CD4-positive, alpha-beta T cell treated with Interleukin-15 for 4 hours (primary cell): ENCODE measurements at places on chromosomes 12 and 14.

- DNase-seq = no peak
Measured at GRCh38 chr12:92002673-92003382, 142.8 kb downstream of the BTG1 start.

DNA sequence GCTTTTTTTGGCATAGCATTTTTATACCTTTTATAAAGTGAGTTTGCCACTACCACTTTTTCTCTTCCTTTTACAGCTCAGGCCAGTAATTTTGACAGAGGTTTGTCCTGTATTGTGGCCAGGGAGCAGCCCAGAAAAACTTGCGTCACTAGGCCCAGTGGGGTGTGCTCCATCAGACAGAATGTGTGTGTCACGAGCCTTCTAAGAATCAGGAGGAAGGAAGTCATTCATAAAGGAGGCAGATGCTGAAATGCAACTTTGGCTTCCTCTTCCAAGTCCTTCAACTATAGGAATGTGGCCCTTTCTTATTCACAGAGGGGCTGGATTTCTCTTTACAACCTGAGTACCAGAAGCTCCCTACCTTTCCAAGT lies 10.1 kb upstream of the RAB35 start:
- DNase-seq = no peak

DNA sequence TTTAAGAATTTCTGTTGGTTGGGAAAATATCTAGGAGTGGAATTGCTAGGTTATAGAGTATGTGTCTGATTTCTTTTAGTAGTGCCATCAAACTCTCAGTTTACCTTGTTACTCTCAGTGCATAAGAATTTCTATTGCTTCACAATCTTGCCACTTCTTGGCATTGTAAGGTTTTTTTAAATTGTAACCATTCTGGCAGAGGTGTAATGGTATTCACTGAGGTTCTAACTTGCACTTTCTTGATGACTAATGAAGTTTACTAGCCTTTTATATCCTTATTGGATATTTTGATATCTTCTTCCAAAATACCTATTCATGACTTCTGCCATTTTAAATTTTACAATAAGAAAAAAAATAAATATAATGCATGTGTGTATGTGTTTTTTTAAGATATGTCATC lies 478.0 kb downstream of the NAV3 start:
- no peak for DNase-seq

GRCh38 chr14:52563120-52563519 lies 10.5 kb downstream of the GPR137C start:
- no peak for DNase-seq

DNA sequence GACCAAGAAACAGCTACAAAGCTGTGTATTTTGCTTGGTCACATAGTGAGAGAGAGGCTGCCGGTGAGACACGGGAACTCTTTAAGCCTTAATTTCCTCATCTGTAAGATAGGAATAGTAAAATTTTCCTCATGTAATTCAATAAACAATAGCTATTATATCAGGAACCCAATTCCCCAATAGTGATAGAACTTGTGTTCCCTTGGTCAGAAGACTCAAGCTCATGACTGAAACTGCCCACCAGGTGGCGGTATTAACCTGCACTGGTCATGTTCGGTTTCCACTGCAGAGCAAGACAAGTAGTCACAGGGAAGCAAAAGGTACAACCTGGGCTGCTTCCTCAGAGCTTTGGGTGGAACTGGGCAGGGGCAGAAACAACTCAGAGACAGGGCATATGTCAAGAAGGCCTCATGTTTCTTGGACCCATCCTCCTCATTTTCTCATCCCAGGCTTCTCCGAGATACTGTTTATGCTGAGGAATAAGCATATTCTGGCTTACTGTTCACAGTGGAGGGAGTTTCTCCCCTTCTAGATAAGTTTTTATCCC lies 4.2 kb upstream of the AJUBA start:
- peak; percentile 89 for DNase-seq

GRCh38 chr14:56902385-56902784 lies 92.1 kb upstream of the OTX2 start:
- DNase-seq = no peak

DNA sequence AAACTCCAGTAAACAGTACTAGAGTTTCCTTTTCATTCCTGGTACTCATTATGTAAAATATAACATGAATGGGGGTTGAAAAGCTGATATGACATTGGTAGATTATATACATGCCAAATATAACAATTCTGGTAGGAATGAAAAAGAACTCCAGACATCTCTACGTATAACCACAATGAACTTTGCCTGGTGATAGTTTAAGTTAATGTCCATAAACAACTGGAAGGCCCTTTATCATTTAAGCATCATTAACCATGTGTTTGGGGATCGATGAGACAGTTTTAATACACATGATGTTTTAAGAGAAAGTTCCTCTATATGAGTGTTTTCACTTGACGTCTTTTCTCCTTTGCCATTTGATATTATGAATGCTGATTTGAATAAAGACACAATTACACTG lies 5.8 kb downstream of the PTGER2 start:
- DNase-seq = peak; percentile 38

- no peak for DNase-seq
Measured at GRCh38 chr12:24600551-24600950, 348.4 kb downstream of the BCAT1 start.

- no peak for DNase-seq
Measured at GRCh38 chr12:99111600-99111999, 466.5 kb downstream of the APAF1 start.

GRCh38 chr14:40312296-40312695 lies 880.1 kb upstream of the FBXO33 start:
- DNase-seq = no peak

- no peak for DNase-seq
Measured at GRCh38 chr12:80485222-80485987, 41.4 kb downstream of the PTPRQ start.

DNA sequence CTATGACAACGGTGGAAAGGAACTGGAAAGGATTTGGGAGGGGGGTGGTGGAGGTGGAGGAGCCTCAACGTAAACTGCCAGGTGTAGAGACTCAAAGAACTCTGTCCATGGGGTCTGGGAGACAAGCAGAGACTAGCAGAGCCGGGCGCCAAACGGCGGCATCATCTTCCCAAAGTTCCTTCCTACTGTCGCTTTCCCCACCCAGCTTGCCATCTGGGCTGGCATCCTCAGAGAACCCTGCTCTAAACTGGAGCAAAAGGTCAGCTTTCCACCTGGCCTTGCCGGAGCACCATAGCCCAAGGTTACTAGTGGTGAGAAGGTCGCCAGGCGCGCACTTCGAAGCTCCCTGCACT lies 4.0 kb upstream of the IRF2BPL start:
- DNase-seq = no peak

DNA sequence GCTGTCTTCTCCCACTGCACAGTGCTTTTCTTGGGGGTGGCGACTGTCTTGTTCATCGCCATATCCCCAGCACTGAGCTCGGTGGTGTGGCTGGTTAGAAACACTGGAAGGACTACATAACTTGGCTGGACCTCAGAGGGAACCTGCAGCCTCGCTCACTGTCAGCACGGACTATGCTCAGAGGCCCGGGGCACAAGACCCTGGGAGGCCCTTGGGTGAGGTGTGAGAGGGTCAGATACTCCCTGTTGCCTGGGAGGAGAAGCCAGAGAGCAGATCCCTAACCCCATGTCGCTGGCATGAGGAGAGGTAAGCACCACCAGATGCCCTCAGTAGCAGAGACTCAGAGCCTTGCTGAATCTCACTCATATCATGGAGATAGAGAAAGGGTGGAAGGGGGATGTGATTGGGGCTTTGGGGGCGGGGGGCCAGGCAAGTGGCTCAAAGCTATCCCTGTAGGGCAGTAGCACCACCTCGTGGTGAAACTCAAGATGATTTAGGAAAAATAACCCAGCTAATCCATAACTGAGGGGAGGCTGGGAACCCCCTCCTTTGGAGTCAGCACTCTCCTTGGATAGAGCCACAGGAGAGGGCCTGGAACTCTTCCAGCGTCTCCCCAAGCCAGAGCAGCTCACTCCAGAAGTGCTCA lies 18.7 kb upstream of the HDAC7 start:
- DNase-seq = peak; percentile 48

- DNase-seq = no peak
Measured at GRCh38 chr14:42854061-42854460, 1247.4 kb downstream of the LRFN5 start.

DNA sequence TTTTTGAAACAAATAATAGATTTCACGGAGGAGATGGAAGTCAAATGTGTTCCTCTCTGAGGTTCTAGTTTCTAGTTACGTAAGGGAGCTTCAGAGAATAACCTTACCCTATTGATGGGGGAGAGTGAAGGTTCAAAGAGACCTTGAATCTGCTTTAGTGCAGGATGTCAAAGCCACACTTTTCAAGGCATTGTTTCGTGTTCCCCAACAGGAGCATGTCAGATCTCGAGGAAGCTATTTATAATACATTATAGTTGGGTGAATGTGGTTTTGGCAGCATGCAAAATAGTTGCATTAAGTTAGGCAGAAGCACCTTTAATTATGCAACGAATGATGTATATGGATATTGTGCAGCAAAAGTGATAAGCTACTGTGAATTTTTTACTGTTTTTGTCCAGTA lies 614.9 kb downstream of the SLC16A7 start:
- no peak for DNase-seq

GRCh38 chr12:113609692-113610469 lies 138.2 kb upstream of the LHX5 start:
- DNase-seq = no peak

- no peak for DNase-seq
Measured at GRCh38 chr14:66072190-66073084, 413.7 kb upstream of the CCDC196 start.

DNA sequence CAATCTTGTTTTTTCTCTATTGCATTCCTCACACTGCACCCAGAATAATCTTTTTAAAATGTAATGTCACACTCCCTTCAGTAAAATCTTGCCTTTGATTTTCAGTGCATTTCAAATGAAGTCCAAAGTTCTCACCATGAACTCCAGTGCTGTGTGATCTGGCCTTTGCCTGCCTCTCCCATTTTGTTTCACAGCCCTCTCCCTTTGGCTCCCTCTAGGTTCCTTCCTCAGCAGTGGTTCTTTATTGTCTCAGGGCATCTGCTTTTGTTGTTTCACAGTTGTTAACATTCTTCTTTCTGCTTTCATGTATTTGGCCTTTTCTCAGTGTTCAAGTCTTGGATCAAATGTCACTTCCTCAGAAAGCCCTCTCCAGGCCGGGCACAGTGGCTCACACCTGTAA lies 84.5 kb upstream of the AMN1 start:
- no peak for DNase-seq
